Omental fat pad (tissue), 4 donors: ENCODE measurements at places on chromosomes 3 and 15.

- DNase-seq: no peak
Measured at GRCh38 chr3:436053-436452, 239.5 kb downstream of the CHL1 start.

DNA sequence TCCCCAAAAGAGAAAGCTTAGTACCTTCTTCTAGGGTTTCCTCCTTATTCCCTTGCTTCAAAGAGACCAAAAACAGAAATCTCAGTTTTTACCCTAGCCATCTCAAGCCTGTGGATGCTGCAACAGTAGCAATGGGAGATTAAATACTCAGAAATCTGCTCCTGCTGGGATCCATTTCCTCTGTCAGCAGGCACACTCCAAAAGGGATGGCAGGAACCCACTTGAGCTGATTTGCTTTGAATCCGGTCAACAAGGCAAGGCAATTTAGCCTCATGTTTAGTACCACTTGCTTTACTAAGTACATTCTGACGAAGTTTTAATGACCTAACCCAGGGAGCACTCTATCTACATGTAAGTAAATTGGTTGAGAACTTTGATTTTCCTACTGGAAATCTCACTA lies 590.0 kb upstream of the ADAMTS9 start:
- DNase-seq: no peak

DNA sequence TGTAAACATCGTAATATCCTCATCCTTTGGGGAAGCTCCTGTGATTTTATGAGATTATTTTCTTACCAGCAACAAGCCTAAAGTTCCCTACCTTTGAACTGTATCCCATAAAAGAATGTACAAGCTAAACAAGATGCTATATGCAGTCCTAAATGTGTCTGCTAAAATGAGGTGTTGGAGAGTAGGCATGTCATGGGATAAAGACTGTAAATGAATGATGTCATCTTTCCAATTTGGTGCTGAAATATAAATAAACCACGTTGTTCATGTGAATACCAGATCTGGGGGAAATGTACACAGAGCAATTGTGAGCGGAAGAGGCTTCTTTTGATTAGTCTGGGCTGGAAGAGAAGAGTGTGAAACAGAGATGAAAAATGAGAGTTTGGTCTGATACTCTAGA lies 214.9 kb upstream of the WNT5A start:
- no peak for DNase-seq

- peak; percentile 29 for DNase-seq
Measured at GRCh38 chr3:32177702-32178198, 60.7 kb upstream of the CMTM8 start.

- DNase-seq: no peak
Measured at GRCh38 chr3:63845215-63845614, 18.4 kb downstream of the THOC7 start.

- no peak for DNase-seq
Measured at GRCh38 chr3:13850161-13850945, 29.5 kb downstream of the WNT7A start.

DNA sequence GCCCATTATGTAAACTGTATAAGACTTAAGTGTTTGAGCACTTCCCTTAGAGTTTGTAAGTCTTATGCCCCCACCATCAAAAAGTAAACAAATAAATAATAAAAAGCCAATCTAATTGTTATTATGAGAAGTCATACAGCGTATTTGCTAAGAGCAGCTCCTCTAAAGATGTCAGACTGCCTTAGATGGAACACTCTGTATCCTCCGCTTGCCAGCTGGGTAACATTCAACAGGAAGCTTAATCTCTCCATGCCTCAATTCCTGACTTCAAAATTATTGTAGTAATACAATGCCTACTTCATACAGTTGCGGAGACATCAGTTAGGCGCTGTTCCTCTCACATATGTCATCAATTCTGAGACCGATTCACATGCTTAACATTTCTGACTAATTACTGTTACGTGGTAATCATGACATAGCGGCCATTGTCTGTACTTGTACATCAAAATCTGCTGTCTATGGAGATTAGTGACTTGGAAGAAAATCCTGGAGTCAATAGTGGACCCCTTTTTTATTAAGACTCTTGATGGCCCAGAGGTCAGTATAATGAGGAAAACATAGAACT lies 417.7 kb downstream of the LPP start:
- DNase-seq: no peak

GRCh38 chr3:98796334-98796733 lies 33.2 kb downstream of the ST3GAL6 start:
- DNase-seq: no peak

GRCh38 chr3:20015525-20015924 lies 3.5 kb upstream of the PP2D1 start:
- DNase-seq: no peak

GRCh38 chr3:22835041-22835440 lies 368.1 kb upstream of the UBE2E2 start:
- no peak for DNase-seq

DNA sequence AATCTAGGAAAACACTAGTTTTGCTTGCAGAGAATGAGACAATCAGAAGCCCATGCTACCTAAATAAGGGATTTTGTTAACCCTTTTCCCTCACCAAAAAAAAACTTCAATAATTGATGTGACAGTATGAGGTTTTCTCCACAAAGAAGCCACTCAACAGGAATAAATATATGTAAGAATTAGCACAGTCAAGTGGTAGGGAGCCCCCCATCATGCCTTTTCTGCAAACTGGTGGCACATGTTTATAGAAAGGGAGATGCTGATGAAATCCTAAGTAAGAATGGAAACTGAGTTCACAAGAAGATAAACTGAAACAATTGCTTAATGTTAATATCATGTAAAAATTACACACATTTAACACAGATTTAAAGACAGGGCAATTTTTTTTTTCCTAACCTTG lies 51.0 kb downstream of the PHC3 start:
- DNase-seq: no peak

DNA sequence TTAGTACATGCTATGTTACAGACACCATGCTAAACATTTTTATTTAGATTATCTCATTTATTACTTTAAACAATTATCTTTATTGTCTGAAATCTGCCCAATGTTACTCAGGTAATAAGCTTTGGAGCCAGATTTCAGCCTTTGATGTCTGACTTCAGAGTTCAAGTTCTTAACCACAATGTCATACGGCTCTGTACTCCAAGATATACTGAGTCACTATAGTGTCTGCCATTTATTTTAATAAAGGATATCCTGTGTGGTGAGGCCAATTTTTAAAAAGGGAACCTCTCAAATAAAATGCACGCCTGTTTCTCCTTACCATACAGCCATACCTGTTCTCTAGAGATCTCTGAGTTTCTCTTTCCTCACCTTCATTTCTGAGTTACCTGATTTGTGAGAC lies 193.1 kb downstream of the EPHA3 start:
- DNase-seq: no peak

- no peak for DNase-seq
Measured at GRCh38 chr3:193132964-193133363, 108.1 kb upstream of the PLAAT1 start.

- DNase-seq: no peak
Measured at GRCh38 chr15:67104510-67104909, 39.1 kb downstream of the SMAD3 start.

- DNase-seq: no peak
Measured at GRCh38 chr3:6600237-6600636, 260.7 kb upstream of the GRM7 start.

- DNase-seq: no peak
Measured at GRCh38 chr15:71970435-71970834, 147.5 kb downstream of the MYO9A start.

- DNase-seq: no peak
Measured at GRCh38 chr3:194031867-194032635, 103.9 kb upstream of the HES1 start.

DNA sequence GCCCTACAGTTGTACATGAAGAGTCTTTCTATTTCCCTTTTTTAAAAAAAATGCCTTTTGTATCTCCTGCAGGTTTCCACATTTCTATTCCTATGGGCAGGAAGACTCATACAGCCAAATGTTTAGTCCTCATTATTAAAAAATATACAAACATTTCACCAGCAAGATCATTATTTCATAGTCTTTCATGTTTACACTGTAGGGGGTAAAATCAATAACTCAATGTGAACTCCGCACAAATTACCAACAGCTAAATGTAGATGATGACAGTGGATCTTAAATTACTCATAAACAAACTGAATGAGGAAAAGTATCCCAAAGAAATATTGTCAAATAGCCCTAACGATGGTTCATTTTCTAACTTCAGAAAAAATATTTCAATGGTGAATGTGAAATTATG lies 99.5 kb downstream of the MAGI1 start:
- no peak for DNase-seq

DNA sequence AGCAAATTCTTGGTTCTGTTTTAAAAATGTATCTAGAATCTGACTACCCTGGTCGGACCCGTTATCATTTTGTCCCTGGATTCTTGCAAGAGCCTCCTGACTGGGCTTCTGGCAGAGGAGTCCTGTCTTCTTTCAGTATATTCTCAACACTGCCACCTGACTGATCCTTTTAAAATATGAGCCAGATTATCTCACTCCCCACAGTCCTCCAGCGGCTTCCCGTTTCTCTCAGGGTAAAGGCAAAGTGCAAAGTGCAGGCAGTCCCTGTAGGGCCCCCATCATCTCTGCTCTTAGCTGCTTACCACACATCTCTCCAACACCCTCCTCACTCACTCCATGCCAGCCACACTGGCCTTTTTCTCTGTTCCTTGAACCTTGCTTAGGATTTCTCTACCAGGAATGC lies 28.4 kb downstream of the CRTC3 start:
- DNase-seq: no peak

- DNase-seq: no peak
Measured at GRCh38 chr3:50441424-50442217, 61.8 kb downstream of the CACNA2D2 start.

DNA sequence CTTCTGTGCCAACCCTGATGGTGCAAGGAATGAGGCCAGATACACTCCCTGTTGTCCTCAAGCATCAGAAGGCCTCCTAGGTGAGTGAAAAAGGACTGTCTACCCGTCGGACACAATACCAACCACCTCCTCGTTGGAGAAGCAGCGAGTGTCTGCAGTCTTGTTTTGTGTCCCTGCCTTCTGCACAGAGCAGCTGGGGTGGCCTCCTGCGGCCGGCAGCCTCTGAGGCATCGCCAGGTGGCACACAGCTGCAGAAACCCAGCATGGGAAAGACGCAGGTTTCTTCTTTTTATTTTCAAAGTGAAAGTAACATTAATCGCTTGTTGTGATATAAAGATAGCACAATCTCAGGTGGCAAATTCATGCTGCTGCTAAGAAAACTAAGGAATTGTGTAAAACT lies 509.9 kb downstream of the OCA2 start:
- no peak for DNase-seq

DNA sequence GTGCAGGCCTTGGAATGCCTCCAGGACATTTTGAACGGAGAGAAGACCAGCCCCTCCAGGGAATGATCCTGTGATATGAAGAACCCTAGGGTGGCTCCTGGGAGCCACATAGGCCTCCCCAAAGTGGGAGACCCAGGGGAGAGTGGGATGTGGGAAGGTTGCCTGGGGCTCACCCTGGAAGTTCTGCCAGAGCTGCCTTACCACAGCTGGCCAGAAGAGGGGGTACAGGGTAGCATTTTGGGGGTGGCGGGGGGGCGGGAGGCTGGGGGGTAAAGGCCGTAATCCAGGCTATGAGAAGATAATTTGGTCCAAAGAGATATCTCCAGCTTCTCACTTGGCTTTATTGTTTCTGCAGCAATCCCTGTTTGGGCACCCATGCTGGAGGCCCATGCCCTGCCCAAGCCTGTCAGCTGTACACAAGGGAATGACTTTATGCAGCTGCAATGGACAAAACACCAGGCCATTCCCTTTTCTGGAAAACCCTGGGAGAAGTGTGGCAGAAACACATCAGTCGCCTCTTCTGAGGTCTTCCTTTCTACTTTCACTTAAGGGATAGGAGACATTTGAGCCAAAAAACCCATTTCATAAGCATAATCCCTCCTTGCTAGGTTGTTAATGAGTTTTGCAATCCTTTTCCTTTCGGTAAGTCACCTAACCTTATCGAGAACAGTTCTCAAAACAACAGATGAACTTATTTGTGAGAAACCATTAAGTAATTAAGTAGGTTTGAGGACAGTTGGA lies 11.0 kb upstream of the MUSTN1 start:
- no peak for DNase-seq

DNA sequence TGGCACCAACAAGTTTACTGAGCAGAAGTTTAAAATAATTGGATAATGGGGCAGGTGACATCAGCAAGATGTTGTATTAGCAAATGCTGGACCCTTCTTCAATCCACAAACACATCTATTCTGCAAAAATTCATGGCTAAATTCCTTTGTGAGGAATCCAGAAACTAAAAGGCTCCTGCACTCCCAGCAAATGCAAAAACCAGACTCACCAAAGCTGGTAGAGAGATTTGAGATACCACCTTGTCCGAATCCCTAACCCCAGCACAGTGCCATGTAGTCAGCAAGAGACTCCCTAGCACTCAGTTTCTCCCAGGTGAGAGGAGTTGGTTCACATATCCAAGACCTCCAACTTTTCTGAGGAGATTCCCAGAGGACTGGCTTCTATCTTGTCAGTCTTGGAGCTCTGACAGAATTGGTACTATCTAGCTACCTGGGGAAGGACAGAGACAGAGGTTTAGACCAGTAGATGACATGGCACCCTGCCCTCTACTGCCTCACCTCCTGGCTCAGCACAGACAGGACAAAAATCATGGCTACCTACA lies 21.8 kb downstream of the GREM1 start:
- no peak for DNase-seq

GRCh38 chr3:43191116-43191515 lies 85.2 kb upstream of the POMGNT2 start:
- DNase-seq: no peak

DNA sequence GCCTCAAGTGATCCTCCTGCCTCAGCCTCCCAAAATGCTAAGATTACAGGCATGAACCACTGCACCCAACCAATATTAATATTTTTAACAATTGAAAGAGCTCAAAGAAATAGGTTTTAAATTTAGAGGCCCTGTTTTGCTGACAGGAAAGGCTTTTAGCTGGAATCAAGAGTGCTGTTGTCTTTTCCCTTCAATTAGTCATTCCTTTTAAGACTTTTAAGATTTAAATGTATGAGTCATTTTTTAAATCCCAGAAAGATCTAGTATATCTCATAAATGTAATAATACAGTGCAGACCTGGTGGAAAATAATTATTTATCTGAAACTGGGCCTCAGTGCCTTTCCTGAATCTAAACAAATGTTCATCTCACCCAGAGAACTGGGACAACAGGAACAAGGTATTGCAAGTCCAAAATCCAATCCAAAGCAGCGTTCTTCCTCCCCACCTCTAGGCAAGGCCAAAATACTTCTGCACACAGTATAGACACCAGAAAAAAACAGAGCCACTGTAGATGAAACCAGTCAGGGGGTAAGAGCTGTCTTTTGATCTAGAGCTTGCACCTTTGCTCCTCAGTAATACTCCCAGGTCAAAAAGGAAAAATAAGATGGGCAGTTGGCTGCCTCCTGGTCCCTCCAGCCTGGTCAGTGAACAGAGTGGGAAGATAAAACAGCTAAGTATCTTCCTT lies 14.4 kb downstream of the AGTR1 start:
- DNase-seq: no peak

DNA sequence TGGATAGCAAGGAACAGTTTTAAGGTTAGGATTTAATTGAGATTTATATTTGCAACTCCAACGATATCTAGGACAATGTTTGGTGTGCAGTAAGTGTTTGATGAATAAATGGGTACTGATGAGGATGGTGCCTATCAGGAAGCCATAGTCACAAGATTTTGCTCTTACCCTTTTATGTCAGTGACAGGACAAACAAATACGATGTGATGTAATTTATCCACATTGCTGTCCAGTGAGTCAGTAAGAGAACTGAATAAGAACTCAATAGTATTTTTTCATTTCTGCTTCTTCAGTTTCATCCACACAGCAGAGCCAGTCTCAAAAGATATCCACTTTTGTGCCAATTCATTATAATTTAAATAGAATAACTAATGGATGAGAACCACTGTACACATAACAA lies 18.5 kb downstream of the C3orf85 start:
- DNase-seq: no peak

- DNase-seq: no peak
Measured at GRCh38 chr3:125261031-125261430, 48.5 kb upstream of the SLC12A8 start.
